Activated CD4-positive, alpha-beta T cell treated with anti-CD3 and anti-CD28 coated beads for 4 hours (primary cell): ENCODE measurements at places on chromosomes 5 and 9.

DNA sequence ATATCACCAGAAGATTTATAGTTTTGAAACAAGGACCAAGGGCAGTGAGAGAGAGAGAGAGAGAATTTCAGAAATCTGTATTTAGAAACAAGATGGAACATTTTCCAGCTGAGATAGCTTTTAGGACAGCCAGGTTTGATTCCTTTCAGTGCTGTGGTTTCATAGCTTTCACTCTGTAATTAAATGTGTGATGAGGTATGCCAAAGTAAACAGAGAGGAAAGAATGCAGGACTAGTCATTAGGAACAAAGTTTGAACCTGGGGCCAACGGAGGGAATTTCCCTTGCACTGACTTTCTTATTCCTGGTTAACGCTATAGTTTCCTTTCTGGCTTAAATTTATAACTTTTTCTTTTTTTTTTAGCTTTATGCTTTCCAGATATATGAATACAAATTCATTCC lies 10.0 kb upstream of the CCL28 start:
- DNase-seq: no peak

GRCh38 chr9:120161776-120162175 lies 418.2 kb downstream of the CDK5RAP2 start:
- no peak for DNase-seq

DNA sequence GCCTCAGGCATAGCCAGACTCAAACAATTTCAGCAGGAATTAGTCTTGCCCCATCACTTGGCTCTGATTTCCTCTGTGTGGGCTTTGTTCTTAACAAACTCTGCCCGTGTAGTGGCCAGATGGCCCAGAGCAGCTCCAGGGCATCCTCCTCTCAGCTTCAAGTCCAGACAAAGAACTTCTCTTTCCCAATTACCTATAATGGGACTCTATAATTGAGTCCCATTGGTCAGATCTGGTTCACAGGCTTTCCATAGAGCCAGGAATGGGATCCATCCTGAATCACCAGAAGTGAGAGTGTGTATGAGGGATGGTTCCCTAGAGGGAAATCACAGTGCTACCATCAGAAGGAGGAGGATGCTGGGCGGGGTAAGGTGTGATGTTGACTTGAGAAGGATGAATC lies 515.8 kb downstream of the KIF4B start:
- DNase-seq: no peak

- no peak for DNase-seq
Measured at GRCh38 chr5:138605254-138605972, 30.2 kb upstream of the HSPA9 start.
